Activated CD8-positive, alpha-beta memory T cell treated with anti-CD3 and anti-CD28 coated beads for 48 hours (primary cell): ENCODE measurements at places on chromosomes 1 and 21.

DNA sequence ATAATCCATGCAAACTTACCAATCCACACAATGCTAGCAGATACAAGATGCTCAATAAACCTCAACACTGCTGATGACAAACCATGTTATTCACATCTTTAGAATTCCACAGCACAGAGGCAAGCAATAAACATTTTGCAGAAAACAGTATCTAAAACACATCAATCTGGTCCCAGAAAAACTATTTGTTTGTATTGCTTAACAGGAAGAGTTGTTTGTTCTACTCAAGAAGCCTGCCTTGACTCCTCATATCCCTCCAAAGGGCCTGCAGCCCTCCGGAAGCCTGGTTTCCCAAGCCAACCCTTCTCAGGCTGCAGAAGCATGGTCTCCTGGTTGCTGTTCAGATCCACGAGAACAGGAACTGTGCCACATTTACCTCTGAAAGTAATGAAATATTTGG is 139.7 kb downstream of the RERE start:
- DNase-seq = no peak

DNA sequence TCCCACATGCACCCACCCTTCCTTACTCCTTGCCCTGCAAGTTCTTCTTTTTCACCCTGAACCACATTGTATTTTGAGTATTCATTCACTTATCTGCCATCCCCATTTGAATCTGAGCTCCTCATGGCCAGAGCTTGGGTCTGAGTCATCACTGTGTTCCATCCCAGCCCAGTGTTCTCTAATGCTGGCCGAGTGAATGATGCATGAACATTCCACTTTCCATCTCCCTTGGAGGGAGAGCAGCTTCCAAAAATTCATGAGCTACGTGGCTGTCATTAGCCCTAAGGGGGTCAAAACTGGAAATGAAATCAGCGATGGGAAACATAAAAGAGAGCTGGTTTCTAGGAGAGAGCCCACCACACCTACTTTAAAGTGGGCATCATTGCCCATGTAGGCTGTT is 187.0 kb upstream of the USP24 start:
- DNase-seq = no peak

- no peak for DNase-seq
Measured at GRCh38 chr1:81660286-81660685, 140.4 kb upstream of the ADGRL2 start.

- no peak for DNase-seq
Measured at GRCh38 chr1:89877756-89878155, 56.9 kb downstream of the LRRC8D start.

GRCh38 chr1:54212872-54213271 is 12.9 kb downstream of the MRPL37 start:
- DNase-seq = no peak

GRCh38 chr1:206738370-206739366 is 31.9 kb upstream of the IL19 start:
- DNase-seq = no peak

GRCh38 chr1:53319296-53320101 is 8.4 kb downstream of the LRP8 start:
- DNase-seq = no peak

- no peak for DNase-seq
Measured at GRCh38 chr1:227886503-227886961, 61.2 kb downstream of the WNT9A start.

GRCh38 chr1:100320311-100321099 is 31.8 kb upstream of the CDC14A start:
- DNase-seq = no peak

DNA sequence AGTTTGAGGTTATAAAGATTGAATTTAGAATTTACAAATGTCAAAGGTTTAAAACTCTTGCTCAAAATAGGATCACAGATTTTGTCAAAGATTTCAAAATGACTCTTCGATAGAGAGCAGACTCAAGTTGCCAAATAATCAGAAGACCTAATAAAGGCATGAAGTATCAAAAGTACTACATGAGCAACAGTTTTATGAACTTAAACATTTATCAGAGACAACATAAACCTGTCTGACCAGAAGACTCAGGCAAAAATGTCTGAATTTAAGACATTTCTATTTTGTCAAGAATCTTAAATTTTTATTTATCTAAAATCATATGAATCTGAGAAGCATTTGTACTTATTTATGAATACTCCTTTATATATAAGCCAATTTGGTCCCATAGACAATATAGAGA is 330.9 kb downstream of the PTPRU start:
- no peak for DNase-seq

GRCh38 chr1:221241157-221241556 is 361.9 kb downstream of the HLX start:
- no peak for DNase-seq

DNA sequence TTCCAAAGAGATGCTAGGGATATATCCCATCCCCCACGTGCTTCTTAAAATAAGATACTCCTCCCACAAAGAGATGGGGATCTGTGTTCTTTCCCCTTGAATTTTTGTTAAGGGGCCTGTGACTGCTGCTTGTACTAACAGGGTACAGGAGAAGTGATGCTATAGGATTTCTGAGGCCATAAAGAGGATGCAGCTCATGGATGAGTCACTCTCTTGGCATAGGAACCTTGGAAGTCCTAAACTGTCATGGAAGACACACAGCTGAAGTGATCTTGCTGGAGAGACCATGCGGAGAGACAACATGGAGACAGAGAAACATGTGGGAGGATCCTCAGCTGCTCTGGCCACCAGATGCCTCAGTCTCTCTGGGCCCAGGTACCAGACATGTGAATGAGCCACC is 157.2 kb downstream of the S1PR1 start:
- DNase-seq = no peak

DNA sequence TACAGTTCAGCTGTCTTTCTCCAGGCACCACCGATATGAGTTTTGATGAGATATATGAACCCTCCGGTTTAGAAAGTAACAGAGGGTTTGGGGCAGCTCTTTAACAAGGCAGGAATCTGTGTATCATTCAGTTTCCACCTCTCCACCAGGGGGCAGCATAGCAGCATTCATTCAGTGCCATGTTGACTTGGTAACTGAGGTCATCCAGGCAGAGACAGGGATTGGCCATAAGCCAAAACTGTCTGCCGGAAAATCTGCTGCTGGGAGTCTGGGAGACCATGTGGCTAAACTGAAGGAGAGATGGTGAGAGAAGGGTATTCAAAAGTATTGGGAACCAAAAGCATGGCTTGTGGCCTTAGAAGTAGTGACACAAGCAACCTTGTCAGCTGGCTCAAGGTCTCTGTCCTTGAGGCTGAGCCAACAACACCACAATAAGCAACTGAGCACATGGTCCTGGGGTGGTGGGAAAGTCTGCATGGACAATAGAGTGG is 98.5 kb downstream of the LMX1A start:
- peak; percentile 24 for DNase-seq

DNA sequence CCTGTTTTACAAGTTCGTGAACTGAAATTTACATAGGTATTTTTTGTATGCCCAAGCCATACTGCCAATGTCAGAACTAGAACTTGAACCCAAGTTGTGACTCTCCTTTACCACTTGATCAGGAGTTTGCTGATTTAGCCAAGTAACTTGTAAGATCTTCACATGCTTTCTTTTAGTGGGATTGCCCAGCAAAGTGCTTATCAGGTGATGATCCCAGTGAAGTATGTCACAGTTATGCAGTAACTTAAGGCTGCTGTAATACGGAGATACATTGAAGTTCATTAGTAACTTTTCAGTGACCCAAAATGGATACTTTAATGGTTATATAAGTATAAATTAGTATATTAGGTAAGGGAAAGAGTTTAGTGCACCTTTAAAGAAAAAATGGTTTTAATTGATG is 3.8 kb downstream of the SRSF11 start:
- DNase-seq = no peak

- no peak for DNase-seq
Measured at GRCh38 chr1:220804202-220804586, 17.5 kb downstream of the MTARC1 start.

- peak; percentile 71 for DNase-seq
Measured at GRCh38 chr1:179877586-179878265, at the start of gene TOR1AIP2. TOR1AIP2 (minus strand) TSS chr1:179877803; CDS start chr1:179852665, 25,138 bp downstream.

- DNase-seq = no peak
Measured at GRCh38 chr1:21783679-21784603, 992 bp upstream of the USP48 start.

DNA sequence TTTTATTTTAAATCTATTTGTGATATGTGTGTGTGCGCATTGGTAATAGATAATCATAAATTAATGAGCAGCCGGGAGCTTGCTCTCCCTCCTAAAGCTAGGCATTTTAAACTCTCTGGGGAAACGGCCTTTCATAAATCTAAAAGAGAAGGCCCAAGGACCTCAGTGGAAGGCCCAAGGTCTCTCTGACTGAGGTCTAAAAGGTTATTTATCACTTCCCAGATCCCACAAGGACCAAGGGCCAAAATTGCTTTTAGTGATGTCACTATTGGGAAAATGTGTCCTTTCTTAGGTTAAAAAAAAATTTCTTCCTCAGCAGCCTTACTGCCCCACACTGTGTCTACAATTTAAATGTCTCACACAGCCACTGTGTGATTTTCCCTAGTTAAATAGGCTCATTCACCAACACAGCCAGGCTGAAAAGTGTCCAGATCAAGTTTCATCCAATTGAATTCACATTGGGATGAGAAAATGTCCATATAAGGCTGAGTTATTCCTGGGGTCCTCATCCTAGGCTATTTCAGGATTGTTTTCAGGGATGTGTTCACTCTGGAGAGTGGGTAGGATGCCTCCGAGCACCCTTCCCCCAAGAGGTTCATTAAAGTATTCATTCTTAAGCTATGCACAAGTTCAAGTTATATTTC is 46.1 kb downstream of the SLC44A3 start:
- no peak for DNase-seq

DNA sequence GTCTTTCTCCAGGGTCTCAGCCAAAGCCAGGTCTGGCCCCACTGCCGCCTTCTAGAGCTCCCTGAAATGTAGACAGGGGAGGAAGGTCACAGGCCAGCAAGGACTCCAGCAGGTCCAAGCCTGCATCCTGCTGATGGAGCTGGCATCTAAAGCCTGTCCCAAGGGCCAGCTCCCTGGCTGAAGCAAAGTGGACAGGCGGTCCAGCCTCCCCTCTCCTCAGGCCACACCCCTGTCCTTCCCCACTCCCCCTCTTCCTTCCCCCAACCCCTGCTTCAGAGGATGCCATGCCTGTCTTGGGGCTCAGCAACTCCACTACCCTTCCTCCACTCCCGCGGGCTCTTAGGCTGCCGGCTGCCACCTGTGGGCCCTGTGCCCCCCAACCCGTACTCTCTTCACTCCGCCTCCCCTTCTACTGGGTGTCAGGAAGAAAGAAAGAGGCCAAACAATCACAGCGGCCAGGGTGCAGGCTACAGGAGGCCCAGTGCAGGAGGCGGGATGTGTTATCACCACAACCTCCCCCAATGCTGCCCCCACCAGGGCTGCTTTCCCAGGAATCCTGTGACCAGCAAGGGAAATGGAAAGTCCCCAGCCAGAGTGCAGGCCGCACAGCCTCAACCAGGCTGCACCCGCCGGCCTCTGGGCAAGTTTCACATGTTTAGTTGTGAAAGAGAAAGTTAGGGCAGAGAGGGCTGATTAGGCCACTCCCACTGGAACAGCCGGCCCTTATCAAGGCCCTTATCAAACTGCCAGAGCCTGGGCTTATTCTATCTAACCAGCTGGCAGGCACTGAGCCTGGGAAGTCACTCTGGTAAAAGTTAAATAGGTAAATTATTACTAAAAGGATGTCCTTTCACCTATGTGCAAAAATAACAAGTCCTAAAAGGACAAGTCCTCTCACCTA is 34.1 kb downstream of the ACOT7 start:
- no peak for DNase-seq

- no peak for DNase-seq
Measured at GRCh38 chr1:203056516-203056915, 29.3 kb downstream of the MYOG start.

GRCh38 chr1:208100906-208101305 is 143.3 kb downstream of the PLXNA2 start:
- DNase-seq = no peak

DNA sequence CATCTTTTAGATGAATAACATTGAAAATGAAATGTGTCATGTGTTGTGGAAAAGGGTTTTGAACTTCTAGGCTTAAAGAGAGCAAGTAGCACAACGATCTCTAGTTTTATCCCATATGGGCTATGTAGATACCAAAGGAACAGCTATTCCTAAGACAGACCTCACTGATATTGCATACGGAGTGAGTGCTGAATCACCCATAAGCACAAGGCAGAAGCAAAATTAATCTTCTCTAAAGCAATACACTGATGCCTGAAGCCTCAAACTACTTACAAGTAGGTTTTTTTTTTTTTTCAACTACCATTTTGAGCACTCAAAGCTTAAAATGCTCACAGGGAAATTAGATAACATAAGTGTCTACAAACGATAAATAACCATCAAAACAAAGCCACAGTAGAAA is 5.0 kb upstream of the KMO start:
- no peak for DNase-seq

- DNase-seq = no peak
Measured at GRCh38 chr1:1136547-1137230, 20.8 kb upstream of the C1orf159 start.

DNA sequence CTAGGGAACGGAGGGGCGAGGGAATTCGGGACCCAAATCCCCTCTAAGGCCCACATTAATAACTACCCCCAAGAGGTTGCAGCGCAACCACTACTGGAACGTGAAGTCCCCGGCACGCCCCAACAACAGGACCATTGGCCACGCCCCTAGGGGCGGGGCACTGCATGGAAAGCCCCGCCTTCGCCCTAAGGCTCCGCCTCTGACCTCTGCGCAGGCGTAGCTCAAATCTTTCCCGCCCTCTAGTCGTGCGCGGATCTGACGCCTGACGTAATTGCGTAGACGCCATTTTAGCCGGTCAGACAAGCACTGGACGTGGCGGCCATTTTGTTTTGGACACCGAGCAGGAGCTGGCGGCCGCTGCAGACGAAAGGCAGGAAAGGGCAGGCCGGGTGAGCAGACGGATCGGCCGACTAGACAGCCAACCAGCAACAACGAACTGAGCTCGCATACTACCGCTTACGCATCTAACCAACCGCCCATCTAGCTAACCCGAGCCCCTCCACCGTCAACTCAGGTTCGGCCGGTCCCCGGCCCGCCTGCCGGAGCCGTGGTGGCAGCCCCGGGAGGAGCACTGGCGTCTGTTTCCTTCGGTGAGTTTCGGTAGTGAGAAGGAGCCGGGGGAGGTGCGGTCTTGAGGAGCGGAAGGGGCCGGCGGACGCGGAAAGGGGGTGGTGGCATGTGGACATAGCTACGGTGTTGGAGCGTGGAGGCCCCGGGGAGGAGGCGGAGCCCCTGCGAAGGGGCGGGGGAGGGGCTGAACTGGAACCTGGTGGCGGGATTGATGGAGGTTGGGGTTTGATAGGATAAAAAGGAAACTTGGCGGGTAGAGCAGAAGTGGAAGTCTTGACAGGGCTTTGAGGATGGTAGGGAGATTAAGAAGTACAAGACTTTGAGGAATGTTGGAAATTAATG is at the start of gene CHTOP:
Gene CHTOP (plus strand): TSS at position 313 of the 912 bp plus-strand sequence. CDS start 2,523 bp downstream, outside the sequence.
- peak; percentile 96 for DNase-seq

- DNase-seq = no peak
Measured at GRCh38 chr21:38756746-38757145, 49.0 kb upstream of the ETS2 start.

GRCh38 chr1:22884806-22885530 is 87.7 kb downstream of the LACTBL1 start:
- DNase-seq = no peak

- DNase-seq = no peak
Measured at GRCh38 chr21:17414766-17415165, 98.1 kb upstream of the CXADR start.
